ENCODE measurements at places on chromosomes 3 and 15.
A peak's percentile ranks its signal among the peaks of the same experiment; 100 is the strongest.

DNA sequence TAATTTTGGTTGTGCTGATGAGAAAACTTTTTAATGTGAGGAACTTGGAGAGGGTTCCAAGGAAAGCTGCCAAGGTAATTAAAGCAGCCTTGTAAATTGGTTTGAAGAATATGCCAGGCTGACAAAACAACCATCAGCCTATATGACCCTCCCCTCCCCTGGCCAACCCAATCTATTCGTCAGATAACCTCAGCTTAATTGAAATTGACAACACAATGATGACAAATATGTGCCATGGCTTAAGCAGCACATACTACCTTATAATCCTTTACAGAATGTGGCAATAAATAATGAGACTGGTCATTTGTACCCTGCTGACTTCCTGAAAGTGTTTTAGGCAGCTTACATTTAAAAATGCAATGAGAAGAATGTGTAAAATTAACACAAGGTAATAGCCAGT lies 118.2 kb downstream of the EFHB start:
- no peak for DNase-seq

GRCh38 chr3:134311693-134312071 lies 61.0 kb upstream of the RYK start:
- DNase-seq: no peak

DNA sequence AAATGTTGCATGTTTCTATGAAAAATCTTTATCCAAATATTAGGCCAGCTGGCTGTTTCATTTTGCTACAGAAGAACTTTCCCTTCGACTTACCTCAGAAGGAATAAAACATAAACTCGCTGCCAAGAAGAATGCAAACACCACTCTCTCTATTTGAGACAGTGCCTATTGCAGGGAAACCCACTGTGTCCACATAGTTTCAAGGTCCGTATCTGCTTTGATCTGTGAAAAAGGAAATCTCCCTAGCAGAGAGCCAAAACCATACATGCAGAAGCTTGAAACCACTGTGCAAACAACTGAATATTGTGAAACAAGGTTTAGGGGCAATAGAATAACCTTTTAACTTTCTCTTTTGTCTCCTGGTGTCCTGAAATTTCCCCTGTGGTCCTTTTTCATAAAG lies 35.0 kb upstream of the CAPN7 start:
- no peak for DNase-seq

DNA sequence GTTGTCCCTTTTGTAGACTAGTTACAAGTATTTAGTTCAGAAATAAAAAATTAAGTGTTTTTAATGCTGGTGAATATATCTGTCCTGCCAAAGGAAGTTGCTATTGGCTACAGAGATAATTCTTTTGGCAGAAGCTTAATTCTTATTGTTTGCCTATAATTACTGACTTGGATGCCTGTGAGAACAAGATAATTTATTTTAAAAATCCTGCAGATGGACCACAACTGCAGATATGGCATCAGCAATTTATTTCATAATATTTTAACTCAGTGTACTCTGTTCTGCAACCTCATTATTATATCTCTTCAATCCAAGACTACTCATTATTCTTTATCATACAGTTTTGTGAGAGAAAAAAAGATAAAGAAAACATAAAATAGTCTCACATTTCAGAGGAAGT lies 789.8 kb downstream of the NAALADL2 start:
- DNase-seq: no peak

DNA sequence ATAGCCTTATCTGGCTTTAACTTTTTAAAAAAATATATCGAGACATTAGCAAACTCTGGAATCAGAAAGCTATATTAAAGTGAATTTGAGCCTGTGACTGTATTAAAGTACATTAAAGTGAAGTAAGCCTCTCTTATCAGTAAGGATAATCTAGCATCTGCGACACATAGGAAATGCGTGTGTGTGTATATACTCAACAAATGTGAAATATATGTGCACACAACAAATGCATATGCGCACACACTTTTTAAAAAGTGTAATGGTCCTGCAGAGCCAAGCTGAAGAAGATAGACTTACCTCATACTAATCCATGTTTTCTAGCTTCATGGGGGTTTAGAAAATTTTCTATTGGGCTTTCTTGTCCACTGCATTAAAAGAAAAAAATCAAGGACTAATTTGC lies 437.1 kb downstream of the ZIC1 start:
- DNase-seq: no peak

DNA sequence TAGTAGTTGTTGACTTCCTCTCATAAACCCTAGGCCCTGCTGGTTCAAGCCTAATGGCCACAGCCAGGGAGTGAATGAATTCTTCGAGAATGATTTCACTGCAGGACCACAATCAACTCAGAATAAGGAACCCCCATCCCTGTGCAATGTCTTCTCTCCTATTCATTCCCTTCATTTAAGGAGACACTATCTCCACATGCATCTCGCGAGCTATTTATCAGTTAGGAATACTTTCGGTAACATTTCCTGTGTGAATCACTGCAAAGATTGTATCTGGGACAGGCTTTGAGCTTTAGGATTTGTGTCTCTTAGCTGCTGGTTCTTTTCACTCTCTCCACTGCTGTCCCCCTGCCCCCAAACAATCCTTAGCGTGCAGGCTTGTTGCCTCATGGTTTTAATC lies 94.4 kb downstream of the MYLK start:
- DNase-seq: peak; percentile 84

DNA sequence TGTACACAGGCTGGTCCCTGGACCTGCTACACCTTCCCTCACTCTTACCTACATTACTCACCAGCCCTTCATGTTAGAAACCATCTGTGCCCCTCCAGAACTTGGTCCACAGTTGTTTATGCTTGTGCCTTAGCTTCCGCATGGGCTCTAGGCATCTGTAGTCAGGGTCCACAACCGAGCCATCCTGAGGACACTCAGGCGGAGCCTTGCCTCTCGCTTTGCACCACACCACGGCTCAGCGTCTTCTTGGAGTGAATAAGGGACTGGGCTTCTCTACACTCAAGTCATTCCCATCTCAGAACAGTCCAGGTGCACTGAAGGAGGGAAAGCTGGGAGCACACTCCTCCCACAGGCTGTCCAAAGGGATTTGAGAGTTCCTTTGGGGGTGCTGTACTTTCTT lies 97.8 kb downstream of the HMG20A start:
- no peak for DNase-seq

GRCh38 chr15:99105514-99106341 lies 848 bp downstream of the SYNM start:
- no peak for DNase-seq

GRCh38 chr15:99435113-99435695 lies 130.6 kb upstream of the MEF2A start:
- no peak for DNase-seq

- no peak for DNase-seq
Observed at GRCh38 chr3:50445919-50446318, 57.5 kb downstream of the CACNA2D2 start.

DNA sequence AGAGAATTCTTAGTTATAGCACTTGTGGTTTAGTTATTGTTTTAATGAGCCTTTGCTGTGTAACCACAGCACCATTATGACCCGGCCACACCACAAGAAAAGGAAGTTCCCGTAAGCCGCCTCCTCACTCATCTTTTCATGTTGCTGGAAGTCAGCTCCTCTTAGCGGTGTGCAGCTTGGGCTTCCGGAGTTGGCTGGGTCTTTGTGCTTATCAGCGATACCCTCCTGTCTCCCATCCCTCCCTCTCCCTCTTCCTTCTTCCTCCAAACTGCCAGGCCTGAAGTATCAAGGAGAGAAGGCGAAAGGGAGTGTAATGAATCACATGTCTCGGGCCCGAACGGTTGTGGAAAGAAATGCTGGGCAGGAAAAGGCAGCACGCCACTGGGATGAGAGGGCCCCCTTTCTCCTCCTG lies 353.5 kb downstream of the MCTP2 start:
- no peak for DNase-seq

- no peak for DNase-seq
Observed at GRCh38 chr3:183212565-183212964, 40.5 kb upstream of the B3GNT5 start.

DNA sequence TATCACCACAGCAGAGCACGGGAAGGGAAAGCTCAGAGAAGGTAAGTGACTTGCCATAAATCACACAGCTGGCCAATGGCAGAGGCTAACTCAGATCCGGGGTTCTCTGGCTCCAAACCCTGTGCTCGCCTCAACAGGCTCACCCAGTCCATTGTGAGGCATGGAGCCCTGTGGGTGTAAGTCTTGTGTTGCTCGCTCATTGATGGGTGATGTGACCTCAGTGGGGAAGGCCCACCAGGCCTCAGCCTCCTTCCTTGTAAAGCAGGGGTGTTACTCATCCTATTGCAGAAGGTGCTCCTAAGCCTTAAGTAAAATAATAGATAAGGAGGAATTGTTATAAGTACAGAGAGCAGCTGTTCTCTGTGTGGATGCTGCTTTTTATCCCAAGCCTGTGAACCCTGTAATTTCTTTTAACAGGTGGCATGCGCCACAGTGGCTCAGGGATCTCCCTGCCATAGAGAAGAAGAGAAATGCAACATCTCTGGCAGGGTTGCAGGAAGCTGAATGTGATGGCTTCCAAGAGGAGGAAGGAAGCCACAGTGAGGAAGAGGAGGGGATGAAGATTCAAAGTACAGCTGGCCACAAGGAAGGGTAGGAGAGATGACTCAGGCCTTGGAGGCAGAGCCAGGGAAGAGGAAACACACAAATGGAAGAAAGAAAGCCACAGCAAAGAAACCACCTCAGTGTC lies 30.9 kb upstream of the SPSB4 start:
- no peak for DNase-seq

- no peak for DNase-seq
Observed at GRCh38 chr15:72285927-72286516, 13.7 kb upstream of the PARP6 start.

DNA sequence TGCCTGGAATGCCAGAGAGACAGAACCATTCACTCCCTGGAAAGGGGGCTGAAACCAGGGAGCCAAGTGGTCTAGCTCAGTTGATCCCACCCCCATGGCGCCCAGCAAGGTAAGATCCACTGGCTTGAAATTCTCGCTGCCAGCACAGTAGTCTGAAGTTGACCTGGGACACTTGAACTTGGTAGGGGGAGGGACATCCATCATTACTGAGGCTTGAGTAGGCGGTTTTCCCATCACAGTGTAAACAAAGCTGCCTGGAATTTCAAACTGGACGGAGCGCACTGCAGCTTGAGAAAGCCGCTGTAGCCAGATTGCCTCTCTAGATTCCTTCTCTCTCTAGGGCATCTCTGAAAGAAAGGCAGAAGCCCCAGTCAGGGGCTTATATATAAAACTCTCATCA lies 310.7 kb upstream of the DPPA4 start:
- no peak for DNase-seq

DNA sequence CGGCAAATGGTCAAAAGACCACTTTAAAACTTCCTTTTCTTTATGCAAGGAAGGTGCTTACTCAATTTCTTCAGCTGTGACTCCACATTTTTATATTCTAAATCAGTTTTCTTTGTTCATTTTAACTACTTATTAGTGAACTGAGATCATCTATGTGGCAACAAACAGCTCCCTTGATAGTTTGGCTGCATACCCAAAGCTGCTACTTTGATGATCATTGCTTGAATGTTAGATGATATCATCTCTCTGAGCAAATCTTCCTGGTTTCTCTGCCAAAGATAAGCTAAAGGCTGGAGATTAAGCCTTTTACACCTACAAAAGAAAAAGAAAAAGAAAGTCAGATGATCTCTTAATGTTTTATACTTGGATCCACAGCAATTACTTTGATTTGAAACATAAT lies 95.5 kb downstream of the DPH6 start:
- DNase-seq: no peak

GRCh38 chr3:128794067-128794768 lies 68.2 kb downstream of the RAB7A start:
- DNase-seq: peak; percentile 35

GRCh38 chr15:39778021-39778420 lies 4.6 kb downstream of the FSIP1 start:
- no peak for DNase-seq

DNA sequence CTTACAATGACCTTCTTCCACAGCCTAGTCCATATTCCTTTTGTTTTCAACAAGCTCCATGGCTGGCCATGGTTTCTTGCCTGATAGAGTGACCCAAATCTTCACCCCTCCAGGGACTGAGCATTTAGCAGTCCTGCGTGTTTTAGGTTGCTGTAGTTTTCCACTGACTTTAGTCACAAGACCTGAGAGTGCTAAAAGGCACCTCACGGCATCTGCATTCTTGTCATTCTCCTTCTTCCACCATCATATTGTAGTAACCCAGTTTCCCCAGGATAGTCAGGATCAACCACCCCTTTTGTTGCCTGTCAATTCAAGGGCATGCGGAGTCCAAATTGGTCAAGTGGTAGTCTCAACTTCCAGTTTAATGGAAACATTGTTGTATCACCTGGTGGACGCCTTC lies 20.8 kb downstream of the HTR3C start:
- no peak for DNase-seq

DNA sequence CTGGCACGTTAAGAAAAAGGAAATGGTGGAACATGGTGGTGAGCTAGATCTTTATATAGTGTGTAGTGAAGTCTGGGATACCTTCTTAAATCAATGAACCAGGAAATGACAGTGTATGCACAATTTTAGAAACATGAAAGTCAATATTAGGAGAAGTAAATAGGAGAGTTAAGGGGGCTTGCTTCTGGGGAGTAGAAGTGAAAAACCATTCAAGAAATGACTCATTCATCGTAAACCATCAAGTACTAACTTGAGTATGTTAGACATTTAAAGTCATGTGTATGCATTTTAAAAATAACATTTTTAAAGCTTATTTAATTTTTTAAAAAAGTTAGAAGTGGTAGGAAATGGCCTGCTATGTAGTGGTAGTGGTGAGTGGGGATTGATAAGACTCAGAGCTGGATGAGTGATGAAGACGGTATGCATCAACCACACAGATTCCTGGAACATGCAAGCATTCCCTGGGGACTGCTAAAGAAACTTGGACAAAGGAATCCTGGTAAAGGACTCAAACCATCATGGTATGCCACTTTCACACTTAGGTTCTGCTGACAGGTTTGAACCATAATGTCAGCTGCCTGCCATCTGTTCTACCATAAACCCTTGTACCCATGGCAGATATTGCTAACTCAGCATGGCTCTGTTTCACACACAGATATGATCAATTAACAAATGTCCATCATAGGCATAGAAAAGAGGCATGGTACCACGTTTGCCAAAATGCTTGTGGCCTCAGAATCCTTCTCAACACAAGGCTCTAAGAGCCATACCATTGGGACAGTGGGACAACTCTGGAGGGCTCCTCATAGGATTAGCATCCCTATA lies 28.9 kb upstream of the MITF start:
- DNase-seq: peak; percentile 76

DNA sequence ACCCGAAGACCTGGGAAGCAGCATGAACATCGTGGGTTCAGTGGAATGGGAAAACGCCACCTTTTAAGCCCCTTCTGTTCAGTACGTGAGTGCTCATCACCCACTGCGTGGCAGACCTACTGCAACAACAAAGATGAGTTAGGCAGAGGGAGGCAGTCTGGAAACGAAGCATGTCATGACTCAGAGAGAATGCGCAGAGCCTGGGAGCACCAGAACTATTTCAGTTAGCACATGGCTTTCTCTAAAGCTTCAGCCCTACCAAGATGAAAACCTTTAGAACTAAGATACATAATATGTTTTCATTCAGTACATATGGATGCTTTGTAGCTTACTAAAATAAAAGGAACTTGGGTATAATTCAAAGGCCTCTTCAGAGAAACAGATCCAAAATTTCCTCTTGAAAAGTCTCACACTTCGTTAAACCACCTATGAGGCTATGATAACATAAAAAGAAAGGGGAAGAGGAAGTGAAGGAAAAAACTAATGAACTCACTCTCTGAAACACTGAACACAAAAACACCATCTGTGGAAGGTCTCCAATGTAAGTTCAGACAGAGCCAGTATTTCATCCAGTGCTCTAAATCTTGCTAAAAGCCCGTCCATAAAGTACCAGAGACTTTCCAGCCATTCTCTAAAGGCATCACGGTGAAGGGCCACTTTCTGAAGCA lies 140.1 kb downstream of the OCA2 start:
- DNase-seq: peak; percentile 17

- peak; percentile 19 for DNase-seq
Observed at GRCh38 chr3:101381809-101382208, 61.4 kb upstream of the IMPG2 start.
